Activated CD4-positive, alpha-beta T cell treated with anti-CD3 and anti-CD28 coated beads for 1 hour (primary cell): ENCODE measurements at places on chromosomes 3 and 15.

- no peak for DNase-seq
These were observed 70.5 kb upstream of the SEC13 start for GRCh38 chr3:10391391-10391790.

DNA sequence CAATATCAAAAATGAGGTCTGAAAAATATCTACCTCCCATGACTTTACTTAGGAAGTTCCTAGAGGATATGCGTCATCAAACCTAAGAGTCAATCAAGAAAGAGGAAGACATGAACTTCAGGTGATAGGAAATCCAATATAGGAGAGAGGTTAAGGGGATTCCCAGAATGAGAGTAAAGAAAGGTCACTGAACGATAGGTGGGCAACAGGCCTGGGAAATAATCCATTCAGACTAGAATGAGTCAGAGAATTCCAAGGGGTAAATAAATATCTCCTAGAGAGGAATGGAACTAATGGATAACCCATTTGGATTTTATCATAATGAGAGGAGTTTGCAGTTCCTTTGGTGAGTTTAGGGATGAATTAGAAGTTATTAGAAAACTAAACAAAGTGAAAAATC is 131.1 kb upstream of the NUDT16 start:
- no peak for DNase-seq

- DNase-seq, result no peak
These were observed 141.3 kb upstream of the CCDC54 start for GRCh38 chr3:107235928-107236315.

- no peak for DNase-seq
These were observed 124.7 kb downstream of the NEDD4 start for GRCh38 chr15:55868707-55869106.

- DNase-seq, result no peak
These were observed 50.2 kb downstream of the KCNAB1 start for GRCh38 chr3:156170571-156170970.

- DNase-seq, result no peak
These were observed 221.2 kb downstream of the THRB start for GRCh38 chr3:24273491-24273890.
